ENCODE measurements at places on chromosomes 13 and 19.
A peak's percentile ranks its signal among the peaks of the same experiment; 100 is the strongest.

DNA sequence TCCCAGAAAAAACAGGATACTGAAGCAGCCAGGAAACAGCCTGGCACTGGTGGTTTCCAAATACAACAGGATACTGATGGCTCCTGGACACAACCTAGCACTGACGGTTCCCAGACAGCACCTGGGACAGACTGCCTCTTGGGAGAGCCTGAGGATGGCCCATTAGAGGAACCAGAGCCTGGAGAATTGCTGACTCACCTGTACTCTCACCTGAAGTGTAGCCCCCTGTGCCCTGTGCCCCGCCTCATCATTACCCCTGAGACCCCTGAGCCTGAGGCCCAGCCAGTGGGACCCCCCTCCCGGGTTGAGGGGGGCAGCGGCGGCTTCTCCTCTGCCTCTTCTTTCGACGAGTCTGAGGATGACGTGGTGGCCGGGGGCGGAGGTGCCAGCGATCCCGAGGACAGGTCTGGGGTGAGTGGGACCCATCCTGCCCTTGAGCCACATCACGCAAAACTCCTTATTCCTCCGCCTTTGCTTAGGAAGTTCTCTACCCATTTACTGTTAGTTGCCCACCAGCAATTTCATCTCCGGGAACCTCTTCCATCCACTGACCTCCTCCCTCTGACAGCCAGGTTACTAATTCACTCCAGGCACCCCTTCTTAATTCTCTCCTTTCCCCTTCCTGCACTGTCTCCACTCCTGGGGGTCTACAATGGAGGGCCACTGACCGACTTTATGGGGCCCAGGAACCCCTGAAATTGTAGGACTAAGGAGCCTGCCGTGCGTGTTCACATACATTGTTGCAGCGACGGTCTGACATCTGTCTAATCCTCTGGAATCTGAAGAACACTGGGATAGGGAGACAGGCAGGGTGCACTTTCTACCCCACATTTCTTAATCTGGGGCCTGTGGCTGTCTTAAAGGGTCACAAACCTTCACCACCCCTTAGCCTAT lies 1.2 kb downstream of the ITPKC start:
- no peak for DNase-seq

DNA sequence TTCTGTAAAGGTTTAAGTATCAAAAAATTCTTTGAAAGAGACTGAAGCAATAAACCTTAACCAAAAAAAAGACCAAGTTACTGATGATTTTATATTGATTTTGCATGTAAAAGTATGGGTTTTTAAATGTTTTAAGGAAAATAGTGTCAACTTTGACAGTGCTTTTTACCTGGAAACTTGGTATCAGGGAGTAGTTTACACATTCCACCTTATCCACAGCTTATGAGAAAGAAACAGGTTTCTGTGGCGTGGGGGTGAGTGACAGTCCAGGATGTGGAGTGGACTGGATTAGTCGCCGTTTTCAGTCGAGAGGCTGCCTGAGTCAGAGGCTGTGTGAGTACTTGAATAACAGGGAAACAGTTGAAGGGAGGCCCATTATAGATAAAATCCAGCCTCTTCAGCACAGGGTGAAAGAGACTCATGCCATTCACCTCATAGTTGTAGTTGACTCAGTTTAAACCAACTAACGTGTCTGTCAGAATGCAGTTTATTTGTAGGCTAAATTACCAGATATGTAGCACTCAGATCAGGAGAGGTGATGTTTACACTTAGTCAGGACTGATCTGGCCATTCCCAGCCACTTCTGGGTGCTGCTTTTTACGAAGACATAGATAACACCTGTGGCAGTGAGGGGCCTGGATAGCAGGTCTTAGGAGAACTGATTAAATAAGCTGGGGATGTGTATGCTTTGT lies 595 bp upstream of the GPR183 start:
- DNase-seq = no peak

- no peak for DNase-seq
These were observed 66.4 kb downstream of the F2RL3 start for GRCh38 chr19:16955161-16955560.

GRCh38 chr19:10461047-10461949 lies 41.0 kb downstream of the PDE4A start:
- DNase-seq = peak; percentile 24

DNA sequence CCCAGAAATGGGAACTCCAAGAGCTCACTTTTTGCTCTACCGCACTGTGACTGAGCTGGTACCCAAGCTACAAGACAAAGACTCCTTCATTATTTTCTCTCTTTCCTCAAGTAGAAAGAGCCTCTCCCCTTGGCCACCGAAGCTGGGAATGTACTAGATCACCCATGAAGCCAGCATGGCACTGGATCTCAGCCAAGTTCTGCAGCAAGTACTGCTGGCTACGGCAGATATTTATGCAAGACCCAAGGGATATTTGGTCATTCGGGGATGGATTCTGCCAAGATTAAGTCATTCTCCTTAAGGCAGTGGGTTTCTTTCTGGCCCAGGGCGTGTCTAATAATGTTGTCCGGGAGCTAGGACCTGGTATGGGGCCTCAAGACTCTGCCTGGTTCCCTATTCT lies 633.5 kb downstream of the SLITRK1 start:
- DNase-seq = no peak

DNA sequence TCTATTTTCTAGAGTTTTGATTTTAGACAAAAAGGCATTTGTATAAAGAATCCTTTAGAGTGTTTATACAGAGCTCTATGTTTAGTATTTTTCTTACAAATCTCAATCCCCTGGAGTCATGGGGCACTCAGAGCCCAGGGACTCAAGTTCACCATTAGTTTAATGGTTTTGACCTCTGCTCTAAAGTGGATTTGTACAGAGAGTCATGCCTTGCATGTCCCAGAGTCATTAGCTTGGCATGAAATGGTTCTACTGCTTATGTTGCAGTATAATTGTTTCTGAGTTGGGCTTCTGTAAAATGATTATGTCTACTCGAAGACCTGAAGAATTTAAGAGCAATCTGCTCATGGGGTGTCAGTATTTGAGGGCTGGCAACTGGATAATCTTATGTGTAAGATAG lies 406.2 kb downstream of the DLEU7 start:
- DNase-seq = no peak
